Midbrain (tissue), 1 donor: ENCODE measurements at places on chromosomes 5 and 9.

DNA sequence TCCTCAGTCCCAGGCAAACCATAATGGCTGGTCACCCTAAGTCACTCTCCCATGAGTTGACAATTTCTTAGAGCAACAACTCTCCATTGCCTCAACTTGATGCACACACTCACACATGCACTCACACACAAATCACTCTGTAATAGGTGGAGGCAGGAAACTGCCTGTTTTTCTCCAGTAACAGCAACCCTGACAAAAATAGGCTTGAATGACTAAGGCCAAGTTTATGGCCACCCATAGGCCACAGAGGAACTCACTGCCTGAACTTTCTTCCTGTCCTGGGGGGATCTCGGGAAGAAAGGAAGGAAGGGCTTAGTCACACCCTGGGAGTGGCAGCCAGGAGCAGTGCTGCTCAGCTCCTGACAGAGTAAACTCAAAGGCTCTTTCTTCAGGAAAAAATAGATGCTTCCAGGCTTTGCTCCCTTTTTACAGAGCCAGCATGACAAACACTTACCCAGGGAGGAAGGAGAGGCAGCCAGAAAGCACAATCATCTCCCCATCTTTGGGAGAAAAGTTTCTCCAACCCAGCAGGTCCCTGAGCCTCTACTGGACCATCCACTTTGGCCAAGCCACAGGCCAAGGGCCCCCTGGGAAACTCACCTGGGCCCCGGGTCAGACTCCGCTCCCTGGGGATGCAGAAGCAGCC is 368 bp downstream of the SH3TC2 start:
- DNase-seq: no peak

GRCh38 chr5:22650511-22650910 is 202.6 kb downstream of the CDH12 start:
- DNase-seq: no peak

GRCh38 chr9:504921-505740 is 290.5 kb downstream of the DOCK8 start:
- DNase-seq: no peak

GRCh38 chr5:98804066-98804465 is 30.6 kb downstream of the RGMB start:
- no peak for DNase-seq

GRCh38 chr9:92660266-92660665 is 9.7 kb downstream of the IPPK start:
- peak; percentile 31 for DNase-seq

DNA sequence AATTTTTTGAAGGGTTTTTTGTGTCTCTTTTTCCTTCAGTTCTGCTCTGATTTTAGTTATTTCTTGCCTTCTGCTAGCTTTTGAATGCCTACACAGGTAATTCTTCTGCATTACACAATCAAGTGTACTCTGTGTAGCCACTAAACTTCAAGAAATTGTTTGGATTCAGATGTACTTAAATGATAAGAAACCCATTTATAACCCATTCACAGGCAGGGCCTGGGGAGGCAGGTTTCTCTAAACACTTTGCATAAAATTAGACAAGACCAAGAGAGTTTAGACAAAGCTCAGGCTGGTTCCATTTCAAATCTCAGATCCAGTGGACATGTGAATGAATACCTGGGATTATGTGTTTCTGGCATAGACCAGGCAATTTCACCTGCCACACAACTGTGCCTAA is 41.3 kb upstream of the SEMA5A start:
- DNase-seq: no peak

GRCh38 chr5:80668016-80668969 is 13.5 kb upstream of the DHFR start:
- DNase-seq: no peak

GRCh38 chr9:134267881-134268724 is 58.2 kb upstream of the RXRA start:
- DNase-seq: no peak

DNA sequence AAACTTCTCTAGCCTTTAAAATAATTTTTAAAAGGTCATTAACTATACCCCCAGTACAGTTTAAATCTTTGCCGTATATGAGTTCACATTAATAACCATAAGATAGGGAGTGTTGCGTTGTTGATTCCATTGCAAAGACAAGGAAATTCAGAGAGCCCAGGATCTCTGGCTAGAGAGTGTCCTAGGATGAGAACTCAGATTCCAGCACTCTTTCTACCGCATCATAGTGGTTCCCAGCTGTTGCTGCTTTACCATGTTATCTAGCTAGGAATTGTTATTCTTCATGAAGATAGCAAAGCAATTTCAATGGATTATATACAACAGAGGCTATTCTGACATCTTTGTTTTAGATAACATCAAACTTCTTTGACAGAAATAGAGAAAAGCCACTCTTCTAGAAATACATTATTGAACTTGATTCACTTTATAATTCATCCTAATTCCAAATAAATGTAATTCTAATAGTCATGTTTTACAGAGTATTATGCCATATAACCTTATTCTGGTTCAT is 78.4 kb upstream of the IL7R start:
- no peak for DNase-seq

GRCh38 chr9:13445103-13445500 is 165.6 kb upstream of the MPDZ start:
- DNase-seq: peak; percentile 22

GRCh38 chr5:179154346-179154990 is 94.3 kb downstream of the ZNF354C start:
- no peak for DNase-seq

- no peak for DNase-seq
These were observed 3.3 kb upstream of the CDC20B start for GRCh38 chr5:55176176-55176818.

DNA sequence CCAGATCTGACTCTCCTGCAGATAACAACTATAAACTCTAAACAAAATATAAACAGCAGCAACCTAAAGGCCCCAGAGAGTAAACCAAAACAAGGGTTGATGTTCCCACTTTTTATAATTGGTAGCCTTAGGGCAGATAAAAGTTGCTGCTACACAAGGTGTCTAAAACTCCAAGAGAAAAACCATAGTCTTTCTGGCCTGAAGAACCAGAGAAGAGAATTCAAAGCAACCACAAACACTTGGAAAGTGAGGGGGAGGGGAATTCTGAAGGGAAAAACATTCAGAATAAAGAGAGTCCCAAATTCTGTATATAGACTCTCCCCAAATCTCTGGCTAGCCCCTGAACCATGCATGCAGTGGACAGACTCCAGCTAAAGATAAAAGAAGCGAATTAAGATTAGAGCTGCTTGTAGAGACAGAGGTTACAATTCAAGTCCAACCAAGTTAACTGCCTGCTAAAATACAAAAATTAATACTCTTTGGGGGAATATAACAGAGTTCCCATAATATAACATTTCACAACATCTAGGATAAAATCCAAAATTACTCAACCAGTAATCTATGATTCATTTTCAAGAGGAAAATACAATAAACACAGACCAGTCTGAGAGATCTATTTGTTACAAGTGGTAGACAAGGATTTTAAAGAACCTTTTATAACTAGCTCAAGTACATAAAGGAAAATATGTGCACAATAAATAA is 37.5 kb upstream of the RGMB start:
- no peak for DNase-seq

DNA sequence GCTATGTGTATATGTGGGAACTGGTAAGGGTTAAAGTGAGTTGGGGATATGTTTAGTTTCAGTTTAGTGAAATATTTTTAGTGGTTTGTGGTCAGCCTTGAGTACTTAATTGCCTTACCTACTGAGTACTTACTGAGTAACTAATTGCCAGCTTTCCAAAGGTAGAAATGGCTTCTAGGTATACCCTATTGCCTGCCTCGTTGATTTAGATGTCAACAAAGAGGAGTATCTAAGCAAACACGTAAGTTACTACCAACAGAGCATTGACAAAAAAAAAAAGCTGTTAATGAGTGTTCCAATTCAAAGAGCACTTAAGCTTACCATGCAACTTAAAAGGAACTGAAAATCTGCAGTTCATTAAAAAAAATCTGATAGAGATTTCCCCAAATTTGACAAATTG is 8.8 kb downstream of the ATP10B start:
- no peak for DNase-seq

- DNase-seq: no peak
These were observed 41.6 kb upstream of the ZBTB43 start for GRCh38 chr9:126763130-126763764.

DNA sequence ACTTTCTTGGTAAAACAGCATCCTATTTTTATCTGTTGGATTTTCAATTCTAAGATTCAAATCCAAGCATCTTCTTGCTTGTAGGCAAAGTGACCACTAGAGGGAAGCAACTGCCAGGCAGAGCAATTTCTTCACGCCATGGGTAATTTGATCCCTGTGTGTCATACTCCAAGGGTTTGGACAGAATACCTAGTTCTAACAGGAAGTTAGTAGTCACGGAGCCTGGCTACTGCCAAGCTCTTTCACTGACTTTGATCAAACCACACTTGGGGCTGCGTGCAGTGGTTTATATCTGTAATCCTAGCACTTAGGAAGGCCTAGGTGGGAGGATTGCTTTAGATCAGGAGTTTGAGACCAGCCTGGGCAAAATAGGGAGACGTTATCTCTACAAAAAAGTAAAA is 473.6 kb upstream of the TNC start:
- DNase-seq: peak; percentile 16

DNA sequence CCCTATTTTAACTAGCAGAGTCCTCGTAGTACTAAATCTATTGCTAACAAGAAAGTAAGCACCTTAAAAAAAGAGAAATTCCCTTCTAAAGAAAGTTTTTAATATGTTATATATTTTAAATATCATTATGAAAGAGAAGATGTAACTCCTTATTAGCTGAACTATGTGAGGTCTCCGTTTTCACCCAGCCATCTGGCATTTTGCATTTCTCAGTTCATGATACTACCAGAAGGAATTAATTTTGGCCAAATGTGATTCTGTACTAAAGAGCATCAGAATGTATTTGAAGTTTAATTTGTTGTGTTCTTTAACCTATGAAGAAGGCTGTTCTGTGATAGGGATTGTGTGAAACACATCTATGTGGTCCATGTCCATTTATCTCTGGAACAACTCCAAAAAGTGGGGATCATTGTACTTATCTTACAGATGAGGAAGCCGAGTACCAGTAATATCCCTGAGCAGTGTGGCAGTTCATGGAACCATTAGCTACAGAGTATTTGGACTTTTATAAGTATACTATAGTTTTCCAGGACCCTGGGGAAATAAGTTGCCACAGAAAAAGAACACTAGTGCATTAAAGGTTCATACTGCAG is 29.8 kb downstream of the TNFAIP8 start:
- DNase-seq: no peak

DNA sequence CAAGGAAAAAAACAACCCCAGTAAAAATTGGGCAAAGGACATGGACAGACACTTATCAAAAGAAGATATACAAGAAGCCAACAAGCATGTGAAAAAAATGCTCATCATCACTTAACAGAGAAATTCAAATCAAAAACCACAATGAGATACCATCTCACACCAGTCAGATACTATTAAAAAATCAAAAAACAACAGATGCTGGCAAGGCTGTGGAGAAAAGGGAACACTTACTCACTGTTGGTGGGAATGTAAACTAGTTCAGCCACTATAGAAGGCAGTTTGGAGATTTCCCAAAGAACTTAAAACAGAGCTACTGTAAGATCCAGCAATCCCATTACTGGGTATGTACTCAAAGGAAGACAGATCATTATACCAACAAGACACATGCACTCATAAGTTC is 157.4 kb downstream of the EDIL3 start:
- DNase-seq: no peak

DNA sequence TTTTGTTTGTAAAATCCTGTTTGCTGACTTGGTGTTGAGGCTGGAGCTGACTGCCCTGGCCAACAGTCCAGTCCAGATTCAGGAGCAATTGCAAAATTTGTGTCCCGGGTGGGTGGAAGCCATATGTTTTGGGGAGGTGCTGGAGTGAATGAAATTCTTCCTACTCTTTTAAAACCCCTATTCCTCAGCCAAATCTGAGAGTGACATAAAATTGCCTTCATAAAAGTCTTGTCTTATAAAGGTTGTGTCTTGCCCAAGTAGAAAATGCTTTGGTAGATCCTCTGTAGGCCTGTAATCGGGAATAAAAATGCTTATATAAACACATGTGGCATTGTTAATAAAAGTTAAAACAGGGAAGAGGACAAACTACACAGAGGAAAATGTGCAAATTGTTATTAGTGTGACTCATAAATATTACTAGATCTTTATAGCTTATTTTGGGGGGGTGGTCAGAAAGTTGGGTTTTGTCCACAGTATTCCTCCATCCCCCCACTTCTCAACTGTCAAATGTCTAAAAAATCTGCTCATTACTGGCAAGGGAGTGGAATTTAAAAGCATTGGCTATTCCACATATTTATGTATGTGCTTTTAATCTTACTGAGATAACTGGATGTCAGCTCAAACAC is 45.6 kb downstream of the NNT start:
- no peak for DNase-seq

DNA sequence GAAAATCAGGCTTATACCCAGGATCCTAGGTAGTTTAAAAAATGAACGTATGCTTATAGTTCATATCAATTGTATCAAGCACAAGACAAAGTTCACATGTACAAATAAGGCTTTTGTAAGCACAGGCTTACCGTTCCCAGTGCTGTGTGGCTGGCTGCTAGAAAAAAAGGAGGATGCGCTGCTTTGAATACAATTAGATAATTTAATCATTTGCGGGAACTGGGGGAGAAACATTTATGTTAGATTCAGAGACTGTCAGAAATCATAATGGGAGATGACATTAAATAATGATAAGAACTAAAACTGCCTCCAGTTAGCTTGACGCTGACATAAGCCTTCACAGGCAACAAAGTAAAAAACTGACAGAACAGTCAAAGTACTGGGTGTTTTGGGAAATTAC is 93.2 kb downstream of the FNBP1 start:
- no peak for DNase-seq

DNA sequence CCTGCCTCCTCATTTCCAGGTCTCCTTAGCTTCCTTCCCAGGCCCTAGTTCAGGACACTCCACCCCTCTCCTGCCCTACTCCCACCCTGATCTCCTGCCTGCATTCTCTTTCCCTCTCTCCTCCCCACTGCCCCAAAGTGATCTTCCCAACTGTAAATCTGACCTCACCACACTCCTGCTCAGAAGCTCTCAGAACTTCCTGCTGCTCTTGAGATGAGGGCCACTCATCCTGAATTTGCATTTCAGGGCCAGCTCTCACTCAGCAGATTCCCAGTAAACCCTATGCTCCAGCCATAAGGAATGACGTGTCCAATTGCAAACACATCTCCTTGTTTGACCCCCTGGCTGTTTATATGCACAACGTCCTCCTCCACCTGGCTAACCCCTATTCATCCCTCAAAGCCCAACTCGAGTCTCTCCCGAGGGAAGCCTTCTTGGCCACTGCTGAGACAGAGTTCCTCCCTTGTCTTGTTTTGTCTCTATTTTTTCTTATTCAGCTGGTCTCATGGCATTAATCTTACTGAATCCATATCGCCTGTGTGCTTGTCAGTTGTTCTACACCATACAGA is 95.0 kb downstream of the NSG2 start:
- DNase-seq: no peak

DNA sequence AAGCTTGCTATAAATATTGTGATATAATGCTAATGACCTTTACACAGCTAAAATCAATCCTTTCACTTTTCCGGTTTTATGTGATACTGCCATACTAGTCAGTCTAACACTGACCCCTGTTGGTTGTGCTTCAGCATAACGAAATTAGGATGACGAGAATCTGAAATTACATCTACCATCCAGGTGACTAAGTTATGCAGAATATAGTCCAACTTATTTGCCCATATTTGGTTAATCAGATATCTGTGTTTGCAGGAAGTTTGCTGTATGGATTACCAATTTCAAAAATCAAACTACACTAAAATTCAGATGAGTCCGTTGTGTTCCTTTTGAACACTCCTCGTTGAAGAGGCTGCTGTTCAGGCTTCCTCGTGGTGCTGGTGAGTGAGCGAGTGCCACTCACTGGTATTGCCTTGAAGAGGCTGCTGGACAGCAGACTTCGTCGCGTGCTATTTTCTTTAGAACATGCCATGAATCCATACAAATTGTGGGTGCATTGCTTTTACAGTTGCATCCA is 32.5 kb downstream of the TENT4A start:
- DNase-seq: peak; percentile 53
